ENCODE measurements at places on chromosomes 13 and 19.

- no peak for DNase-seq
Observed at GRCh38 chr13:58926858-58927257, 1236.9 kb downstream of the DIAPH3 start.

DNA sequence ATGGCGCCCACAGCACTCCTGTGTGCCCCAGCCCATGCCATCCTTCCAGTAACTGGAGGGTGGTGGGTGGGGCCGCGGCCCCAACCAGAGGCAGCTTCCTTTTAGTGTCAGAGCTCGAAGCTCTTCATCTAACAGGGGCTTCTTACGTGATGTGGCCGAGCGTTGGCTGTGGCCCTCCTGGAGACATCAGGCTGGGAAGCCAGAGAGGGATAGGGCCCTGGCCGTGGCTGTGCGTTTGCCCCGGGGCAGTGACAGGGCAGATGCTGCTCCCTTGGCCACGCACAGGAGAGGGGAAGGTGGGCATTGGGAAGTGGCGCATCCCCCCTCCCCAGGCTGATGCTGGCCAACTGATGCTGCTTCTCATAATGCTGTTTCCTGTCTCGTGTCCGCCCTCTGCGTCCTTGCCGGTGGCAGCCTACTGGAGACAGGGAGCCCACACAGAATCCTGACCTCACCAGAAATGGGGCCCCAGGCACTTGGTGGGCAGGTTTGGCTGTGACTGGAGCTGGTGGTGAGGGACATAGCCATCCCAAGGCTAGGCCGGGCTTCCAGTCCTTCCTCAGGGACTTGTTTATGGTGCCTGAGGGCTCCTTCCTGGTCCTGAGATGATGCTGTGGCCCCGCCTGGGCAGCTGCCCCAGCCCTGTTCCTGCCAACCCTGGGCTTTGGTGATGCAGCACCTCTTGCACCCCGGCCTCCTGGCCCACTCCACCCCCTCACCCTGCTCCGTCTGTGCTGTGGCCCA, 34.3 kb downstream of the ATP4B start:
- DNase-seq, result no peak

GRCh38 chr19:9205501-9206113, 13.8 kb downstream of the OR7D4 start:
- peak; percentile 44 for DNase-seq

GRCh38 chr19:38648769-38649304, 1.4 kb downstream of the ACTN4 start:
- no peak for DNase-seq

DNA sequence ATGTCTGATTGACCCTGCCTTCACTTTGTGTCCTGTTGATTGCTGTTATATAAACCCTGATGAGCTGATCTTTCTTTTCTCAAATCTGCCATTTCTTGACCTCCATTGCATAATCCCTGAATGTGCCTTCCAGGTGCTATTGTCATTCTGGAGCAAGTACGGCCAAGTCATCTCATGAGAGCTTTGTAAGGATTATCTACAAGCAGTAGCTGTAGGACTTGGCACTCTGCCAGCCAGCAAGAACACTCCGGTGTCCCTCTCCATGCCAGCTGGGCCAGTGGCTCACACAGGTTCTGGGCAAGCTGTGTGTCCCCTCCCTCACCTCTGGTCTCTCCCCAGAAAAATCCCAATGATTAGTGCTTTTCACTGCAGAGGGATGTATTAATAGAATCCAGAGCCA, 348.1 kb downstream of the FOXO1 start:
- DNase-seq, result no peak

DNA sequence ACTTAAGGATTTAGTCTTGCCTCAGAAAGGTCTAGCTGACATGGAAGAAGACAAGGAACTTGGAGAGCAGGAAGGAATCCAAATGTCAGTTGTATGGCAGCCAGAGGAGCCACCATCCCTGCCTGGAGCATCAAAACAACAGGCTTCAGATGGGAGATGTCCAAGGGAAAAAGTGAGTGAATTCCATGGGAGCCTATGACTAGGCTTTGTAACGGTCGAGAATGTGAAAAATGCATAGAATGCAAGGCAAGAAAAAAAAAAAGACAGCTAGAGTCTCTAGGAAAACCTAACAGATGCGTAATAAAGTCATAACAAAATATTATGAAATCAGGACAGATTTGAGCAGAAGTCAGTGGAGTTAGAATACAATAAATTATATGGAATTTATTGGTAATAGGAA, 183.7 kb upstream of the LSM14A start:
- no peak for DNase-seq

- DNase-seq, result no peak
Observed at GRCh38 chr19:18271433-18271841, 2.8 kb downstream of the IQCN start.

DNA sequence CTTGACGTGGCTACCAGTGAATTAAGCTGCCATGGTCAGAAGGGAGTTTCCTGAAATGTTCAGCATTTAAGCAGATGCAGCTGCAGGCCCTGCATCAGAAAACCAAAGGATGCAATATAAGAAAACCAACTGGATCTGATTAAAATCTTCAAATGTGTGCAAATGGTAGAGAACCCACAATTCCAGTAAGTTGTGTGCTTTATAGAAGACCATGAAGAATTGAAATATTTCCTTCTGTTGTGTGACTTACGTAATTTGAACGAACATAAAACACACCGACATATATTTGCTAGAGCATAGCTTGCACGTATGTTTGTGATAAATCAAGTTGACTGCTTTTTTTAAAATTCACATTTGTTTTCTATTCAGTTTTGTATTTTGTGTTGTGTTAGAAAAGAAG, 191.4 kb downstream of the COL4A1 start:
- no peak for DNase-seq

- no peak for DNase-seq
Observed at GRCh38 chr13:46617885-46618284, 64.9 kb downstream of the LRCH1 start.

DNA sequence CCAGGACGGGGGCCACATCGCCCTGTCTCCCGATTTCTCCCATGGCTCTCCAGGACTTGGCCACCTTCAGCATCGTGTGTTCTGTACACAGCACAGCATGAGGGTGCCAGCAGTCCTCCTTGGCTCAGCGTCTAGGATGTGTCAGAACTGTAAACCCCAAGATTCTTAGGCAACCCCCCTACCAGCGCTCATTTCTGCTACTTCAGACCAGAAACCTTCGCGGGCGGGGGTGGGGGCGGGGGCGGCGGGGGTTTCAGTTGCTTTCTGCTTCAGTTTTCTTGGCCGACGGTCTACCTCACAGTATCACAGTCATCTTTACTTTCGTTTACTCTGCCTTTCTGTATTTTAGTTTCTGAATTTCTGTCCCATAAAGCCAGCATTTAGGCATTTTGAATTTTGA, 82.4 kb downstream of the GGACT start:
- DNase-seq, result no peak

DNA sequence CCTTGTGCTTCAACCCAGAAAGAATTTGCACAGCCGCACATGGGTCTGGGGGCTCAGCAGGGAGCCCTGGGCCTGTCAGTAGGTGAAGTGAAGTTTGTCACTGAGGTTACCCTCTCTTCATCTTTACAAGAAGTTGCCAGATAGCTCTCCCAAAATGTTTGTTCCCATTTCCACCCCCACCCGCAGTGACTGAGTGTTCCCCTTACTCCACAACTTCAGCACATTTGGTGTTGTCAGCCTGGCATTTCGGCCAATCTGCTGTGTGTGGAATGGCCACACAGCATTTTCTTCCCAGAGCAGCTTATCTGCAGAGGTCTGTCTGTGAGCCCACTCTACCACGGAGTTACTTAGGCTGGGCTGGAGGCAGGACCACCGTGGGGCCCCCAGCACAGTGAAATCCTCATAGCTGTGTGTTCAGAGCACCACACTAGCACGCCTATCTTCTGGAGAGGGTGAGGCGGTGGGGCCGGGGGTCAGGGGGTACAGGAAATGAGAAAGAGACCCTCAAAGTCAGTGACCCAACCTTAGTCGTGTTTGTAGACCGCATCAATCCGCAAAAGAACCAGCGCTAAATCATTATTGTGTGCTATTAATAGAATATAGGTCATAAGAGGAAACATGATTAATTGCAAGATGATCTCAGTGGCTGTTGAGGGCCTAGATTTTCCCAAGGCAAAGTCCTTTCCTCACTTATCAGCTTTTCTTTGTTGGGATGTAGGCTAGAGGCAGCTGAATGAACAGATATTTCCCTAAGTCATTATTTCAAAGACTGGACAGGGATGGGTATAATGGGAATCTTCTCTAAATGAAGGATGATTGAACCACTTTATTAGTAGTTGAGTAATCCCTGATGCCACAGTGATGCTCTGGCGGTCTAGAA, 116.0 kb downstream of the SIPA1L3 start:
- no peak for DNase-seq

DNA sequence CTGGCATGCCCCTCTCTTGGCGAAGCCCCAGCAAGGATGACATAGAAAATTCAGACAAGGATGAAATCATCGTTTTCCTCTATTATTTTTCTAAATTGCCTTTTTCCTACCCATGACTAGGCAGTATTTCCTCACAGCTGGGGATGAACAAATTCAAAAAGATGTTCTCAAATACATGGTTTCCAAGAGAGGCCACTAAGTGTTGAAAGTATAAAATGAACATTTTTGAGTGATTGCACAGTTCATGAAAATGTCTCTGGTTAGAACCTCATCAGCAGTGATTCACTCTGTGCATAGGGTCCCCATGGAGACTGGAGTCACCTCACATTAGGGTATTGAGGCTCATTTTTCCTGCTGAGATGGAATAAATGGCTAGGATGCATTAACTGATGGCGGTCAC, 373.7 kb downstream of the DNAJC15 start:
- no peak for DNase-seq

DNA sequence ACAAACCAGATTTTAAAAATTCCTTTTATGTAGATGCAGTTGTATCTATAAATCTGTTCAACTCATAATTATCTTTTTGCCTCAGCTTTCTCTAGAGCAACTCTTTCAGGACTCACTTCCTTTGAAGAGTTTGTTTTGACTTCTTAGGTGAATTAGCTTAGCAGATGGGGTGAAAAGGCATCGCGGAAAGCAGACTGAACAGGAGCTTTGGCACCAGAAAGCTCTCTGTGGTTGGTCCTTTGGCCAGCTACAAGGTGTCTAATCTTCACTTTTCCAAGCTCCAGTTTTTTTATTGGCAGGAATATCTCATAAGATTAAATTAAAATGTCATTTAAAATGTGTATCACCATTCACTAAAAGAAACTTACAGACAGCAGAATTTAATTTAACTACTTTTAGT, 60.6 kb upstream of the KLF12 start:
- peak; percentile 45 for DNase-seq

DNA sequence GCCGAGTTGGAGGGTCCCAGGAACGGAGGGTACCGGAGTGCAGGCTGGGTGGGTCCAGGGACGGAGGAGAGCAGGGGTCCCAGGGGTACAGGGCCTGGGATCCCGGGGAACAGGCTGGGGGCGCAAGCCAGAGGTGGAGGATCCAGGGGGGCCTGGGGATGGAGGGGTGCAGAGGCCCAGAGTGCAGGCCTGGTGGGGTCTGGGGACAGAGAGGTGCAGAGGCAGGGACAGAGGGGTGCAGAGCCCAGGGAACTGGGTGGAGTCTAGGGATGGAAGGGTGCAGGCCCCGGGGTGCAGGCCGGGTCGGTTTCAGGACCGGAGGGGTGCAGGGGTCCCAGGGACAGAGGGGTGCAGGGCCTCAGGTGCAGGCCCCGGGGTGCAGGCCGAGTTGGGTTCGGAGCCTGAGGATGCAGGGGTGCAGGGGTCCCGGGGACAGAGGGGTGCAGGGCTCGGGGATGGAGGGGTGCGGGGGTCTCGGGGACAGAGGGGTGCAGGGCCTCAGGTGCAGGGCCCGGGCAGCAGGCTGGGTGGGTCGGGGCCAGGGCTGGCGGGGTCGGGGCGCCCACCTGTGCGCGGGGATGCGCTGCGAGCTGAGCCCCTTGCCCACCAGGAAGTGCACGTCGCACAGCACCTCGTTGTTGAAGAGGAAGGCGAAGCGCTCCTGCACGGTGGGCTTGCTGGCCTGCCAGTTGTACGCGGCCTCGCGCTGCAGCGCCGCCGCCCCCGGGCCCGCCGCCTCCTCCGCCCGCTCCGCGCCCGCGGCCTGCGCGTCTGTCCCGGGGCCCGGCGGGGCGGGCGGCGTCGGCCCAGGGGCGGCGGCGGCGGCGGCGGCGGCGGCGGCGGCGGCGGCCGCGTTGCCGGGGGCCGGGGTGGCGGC, 545 bp downstream of the BTBD2 start:
- DNase-seq, result no peak

DNA sequence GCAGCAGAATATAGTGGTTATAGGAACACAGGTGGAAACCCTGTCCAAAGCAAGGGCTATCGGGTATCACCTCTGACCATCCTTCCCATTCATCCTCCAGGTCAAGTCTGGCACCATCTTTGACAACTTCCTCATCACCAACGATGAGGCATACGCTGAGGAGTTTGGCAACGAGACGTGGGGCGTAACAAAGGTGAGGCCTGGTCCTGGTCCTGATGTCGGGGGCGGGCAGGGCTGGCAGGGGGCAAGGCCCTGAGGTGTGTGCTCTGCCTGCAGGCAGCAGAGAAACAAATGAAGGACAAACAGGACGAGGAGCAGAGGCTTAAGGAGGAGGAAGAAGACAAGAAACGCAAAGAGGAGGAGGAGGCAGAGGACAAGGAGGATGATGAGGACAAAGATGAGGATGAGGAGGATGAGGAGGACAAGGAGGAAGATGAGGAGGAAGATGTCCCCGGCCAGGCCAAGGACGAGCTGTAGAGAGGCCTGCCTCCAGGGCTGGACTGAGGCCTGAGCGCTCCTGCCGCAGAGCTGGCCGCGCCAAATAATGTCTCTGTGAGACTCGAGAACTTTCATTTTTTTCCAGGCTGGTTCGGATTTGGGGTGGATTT, 2.1 kb upstream of the RAD23A start:
- DNase-seq, result no peak

GRCh38 chr13:36981156-36981743, 17.9 kb downstream of the ALG5 start:
- peak; percentile 30 for DNase-seq

GRCh38 chr19:19858751-19859150, 6.9 kb upstream of the ZNF253 start:
- no peak for DNase-seq

DNA sequence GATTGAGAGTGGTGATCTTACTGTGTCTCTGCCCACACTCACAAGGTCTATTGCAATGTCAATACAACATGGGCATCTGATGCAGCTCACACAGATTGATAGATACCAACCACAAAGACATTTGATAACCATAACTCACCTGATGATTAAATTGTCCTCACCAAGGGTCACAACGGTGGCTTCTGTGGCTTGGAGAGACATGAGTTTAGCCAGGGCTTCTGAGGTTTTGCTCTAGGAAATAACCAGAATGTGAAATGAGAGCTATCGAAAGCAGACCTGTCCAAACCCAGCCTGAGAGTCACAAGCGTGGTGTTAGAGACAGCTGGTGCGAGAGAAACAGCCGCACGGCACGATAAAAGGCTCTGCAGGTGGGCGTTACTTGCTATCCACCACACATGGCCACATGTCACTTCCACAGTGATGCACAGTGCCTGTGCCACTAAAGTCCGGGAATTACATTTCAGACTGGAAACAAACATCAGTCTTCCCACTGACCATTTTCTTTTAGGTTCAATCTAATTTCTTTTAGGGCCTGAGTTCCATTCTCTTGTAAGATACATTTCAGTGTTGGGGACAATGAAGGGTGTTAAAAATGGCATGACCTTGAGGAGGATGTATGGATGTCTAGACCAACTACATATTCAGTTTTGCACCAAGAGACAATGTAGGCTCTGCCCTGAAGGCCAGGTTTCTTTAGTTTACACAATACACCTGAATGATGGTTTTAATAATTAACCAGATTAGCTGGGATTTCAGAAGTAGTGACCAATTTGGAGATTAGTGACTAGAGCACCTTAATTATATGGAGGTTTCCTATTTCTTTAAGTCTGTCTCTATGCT, 53.7 kb downstream of the ATP7B start:
- no peak for DNase-seq

All from cerebellum (tissue), 4 donors.